AG08396 (cell line): ENCODE measurements at places on chromosomes 4 and X.

- DNase-seq = peak; percentile 39
Observed at GRCh38 chr4:177308125-177308524, 1.5 kb upstream of the NEIL3 start.

GRCh38 chr4:80840396-80840795 lies 190.1 kb upstream of the BMP3 start:
- no peak for DNase-seq

- no peak for DNase-seq
Observed at GRCh38 chr4:4980621-4981230, 38.5 kb downstream of the CYTL1 start.

DNA sequence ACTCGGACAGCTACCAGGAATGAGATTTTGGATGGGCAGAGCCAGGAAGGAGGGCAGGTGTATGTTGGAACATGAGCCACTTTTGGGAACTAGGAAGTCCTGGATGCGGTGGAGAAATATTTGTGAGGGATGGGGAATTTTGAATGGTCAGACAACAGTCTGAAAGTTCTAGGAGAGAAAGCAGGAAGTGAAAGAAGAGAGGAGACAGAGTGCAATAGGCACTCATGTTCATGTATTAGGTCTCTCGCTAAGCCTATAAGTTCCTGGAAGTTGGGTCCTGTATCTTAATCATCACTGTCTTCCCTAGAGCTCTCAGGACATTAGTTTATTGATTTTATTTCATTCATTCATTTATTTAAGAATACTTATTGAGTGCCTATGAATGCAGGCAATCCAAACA lies 65.7 kb upstream of the CITED1 start:
- DNase-seq = no peak

DNA sequence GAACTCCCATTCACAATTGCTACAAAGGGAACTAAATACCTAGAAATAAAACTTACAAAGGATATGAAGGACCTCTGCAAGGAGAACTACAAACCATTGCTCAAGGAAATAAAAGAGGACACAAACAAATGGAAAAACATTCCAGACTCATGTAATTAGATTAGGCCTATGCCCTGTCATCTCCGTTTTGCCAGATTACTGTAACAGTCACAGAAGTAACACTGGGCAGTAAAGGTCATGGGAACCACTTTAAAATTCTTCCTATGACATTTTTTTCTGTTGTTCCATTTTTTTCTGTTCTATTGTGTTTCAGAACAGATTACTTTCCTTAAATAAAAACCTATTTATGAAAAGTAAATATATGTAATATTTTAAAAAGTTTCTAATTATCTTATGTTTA lies 199.4 kb upstream of the CENPE start:
- no peak for DNase-seq

DNA sequence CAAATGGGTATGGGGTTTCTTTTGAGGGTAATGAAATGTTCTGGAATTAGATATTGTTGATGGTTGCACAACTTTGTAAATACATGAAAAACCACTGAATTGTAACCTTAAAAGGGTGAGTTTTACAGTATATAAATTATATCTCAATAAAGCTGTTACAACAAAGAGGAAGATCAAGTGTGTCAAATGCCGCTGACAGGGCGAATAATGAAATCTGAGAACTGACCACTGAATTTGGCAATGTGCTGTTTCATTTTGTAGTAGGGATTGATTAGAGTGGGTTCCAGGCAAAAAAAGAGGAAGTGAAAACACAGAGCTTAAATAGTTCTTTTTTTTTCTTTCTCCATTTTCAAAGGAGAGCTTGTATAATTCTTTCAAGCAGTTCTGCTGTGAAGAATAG lies 161.1 kb upstream of the NAP1L5 start:
- DNase-seq = no peak

DNA sequence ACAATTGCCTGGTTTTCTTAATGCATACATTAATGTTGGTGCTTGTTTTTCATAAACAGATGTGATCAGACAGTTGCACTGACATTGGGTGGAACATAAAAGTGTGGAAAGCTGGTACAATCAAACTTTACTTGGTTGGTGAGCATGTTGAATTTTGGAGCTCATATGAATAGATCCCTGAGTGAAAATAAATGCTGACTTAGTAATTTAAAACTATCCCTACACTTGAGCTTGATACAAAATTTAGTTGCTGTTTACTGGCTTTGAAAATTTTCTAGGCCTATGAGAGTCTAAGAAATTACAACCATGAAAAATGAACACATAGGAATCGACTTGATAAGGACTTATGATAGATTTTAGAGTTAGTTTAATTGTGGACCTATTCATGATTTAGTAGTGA lies 551.8 kb upstream of the PABPC4L start:
- DNase-seq = no peak

GRCh38 chr4:161393602-161394001 lies 770.2 kb downstream of the FSTL5 start:
- DNase-seq = no peak

DNA sequence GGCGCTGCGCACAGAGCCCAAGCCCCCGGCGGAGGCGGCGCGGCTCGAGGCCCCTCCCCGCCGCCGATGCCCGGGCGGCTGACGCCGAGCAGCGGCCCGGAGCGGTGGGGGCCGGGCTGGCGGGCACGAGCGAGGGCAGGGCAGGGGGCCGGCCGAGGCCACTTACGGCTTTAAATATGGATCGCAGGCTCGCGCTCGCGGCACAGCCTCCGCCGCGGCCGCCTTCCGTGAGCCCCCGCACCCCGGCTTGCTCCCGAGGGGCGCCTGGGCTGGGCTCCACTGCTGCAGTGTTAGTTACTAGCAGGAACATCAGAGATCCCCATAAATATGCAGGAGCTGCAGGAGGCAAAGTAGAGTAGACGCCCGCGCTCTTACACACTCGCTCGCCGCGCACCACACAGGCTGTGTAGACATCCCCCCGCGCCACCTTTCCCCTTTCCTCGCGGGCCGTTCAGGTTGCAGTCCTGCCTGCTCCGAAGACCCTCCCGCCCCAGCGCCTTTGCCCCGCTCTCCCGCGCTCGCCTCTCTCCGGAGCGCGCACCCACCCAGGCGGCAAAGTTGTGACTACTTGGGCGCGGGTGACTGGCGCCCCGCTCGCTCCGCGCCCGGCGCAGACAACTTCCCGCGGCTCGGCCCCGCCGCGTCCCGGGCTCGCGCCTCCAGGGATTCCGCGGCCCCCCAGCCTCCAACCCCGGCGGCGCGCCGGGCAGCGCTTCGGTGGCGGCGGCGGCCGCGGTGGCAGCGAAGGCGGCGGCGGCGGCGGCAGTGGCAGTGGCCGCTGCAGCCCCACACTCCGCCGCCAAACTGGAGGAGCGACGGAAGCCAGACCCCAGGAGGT lies 152.0 kb upstream of the SLC4A4 start:
- DNase-seq = peak; percentile 90

DNA sequence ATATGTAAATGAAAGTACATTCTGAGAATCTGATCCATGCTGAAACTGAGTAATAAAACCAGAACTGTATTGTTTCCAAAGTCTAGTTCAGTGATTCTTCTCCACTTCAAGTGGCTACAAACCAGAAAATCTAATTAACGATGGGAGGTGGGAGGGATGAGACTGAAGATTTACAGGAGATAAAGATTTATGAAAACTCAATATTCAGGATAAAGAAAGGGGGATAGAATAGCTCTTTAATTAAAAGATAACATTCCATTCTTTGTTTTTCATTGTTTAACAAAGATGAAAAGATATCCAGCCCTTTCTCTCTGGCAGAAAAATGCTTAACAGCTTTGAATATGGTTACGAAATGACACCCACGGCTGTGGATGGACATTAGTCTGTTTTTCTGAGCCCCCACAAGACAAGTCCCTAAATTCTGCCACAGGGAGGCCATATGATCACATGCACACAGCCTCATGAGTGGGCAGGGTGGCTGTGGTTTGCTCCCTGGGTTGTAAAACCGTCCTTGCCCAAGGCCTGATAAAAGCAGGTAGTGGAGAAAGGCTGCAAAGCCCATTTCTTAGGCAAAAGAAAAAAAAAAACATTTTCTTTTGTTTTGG lies 36.4 kb downstream of the TMEM150C start:
- DNase-seq = no peak

DNA sequence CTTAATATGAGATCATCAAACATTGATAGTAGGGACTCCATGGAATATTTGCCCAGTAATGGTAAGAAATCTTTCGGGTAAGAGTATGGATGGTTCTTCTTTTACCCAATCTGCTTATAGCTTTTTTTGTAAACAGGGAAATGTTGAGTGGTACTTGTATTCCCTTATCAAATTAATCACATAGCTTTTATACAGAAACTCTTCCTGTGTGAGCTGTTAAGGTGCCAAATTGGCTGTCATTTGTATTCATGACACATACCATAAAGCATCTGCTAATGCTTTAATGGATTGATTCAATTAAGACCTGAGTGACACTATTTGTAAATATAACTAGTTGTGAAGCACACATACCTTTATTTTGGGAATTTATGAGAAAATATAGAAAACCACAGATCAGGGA lies 34.2 kb downstream of the KLF3 start:
- DNase-seq = no peak

GRCh38 chrX:23662187-23662586 lies 5.1 kb upstream of the PRDX4 start:
- DNase-seq = no peak

GRCh38 chr4:11881364-11881763 lies 452.7 kb upstream of the HS3ST1 start:
- DNase-seq = no peak

DNA sequence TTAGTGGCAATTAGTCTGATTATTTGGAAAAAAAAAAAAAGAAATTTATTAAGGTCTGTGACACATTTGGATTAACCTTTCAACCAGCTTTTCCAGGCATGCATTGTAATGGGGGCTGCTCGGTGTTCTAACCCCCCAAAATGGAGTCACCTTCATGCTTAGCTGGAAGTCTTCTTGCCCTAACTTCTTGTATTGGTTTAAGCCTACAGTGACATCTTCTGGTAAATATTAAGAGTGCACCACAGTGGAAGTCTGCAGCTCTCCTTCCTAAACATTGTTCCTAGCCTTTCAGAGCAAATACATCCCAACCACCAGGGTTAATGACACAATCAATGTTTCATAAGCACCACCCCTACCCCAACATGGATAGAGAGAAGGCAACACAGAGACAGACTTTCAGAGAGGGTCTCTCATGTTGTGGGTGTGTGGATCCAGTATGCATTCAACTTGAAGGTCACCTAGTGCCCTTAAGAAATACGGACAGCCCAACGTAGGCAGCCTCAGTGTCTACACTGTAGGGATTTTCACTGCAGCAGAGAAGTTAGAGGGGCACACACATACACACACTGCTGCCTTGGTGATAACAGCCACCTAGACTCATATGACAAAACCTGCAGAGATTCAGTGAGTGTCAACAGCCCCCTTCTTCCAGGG lies 142.9 kb upstream of the MBNL3 start:
- peak; percentile 20 for DNase-seq

DNA sequence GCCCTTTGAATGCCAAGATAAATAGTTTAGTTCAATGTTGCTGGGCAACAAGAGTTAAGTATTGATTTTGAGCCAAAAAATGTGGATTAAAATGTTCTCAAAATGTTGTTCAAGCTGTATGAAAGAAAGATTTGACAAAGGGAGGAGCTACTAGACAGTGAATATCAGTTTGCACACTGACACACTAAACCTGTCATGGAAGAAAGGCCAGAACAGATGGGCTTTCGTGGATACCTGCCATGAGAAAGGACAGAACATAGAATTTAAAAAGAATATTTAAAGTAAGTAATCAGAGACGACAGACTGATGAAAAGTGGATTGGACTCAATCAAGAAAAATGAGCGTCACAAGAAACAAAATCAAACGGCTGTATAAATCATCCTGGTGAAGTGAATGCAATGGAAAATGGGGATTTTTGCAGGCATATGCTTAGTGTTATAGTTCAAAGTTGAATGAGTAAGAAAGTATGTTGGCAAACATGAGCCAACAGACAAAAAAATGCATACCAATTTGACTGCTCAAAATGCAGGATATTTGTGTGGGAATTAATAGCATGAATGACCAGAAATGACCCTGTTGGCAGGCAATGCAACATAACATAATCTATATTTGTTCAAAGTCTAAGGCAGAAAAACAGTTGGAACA lies 7.4 kb downstream of the PCDH18 start:
- DNase-seq = no peak

GRCh38 chr4:20249333-20249732 lies 2.4 kb upstream of the SLIT2 start:
- peak; percentile 42 for DNase-seq

GRCh38 chrX:71919431-71919830 lies 8.8 kb downstream of the NHSL2 start:
- no peak for DNase-seq

DNA sequence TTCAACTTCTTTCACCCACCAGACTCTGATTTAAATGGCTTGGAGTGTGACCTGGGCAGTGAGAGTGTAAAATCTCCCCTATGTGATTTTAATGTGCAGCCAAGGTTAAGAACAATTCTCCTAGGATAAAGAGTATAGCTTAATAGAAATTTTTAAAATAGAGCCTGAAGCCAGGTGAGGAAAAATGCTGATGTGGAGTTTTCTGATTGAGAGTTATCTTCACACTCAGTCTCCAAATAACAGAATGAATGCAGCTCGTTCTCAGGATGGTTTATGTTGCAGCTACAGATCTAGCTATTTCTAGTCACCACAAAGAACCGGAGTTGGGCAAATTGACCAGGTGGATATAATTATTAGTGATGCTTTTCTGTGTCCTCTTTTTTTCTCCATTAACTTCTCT lies 70.7 kb downstream of the MOSPD2 start:
- DNase-seq = no peak

- peak; percentile 10 for DNase-seq
Observed at GRCh38 chrX:71533851-71534561, 1.1 kb downstream of the OGT start.

- DNase-seq = no peak
Observed at GRCh38 chr4:52825460-52826090, 36.5 kb upstream of the RASL11B start.

GRCh38 chrX:109393859-109394258 lies 88.0 kb downstream of the GUCY2F start:
- DNase-seq = no peak

DNA sequence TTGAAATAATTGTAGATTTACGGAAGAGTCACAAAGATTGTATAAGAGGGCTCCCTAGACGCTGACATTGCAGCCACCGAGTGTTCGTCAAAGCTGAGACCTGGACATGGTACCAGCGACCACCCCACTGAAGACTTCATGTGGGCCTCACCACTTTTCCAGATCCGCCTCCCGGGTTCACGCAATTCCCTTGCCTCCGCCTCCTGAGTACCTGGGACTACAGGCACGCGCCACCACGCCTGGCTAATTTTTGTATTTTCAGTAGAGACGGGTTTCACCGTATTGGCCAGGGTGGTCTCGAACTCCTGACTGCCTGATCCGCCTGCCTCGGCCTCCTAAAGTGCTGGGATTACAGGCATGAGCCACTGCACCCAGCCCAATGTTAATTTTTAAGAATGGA lies 29.7 kb downstream of the CPLX1 start:
- DNase-seq = no peak

- DNase-seq = no peak
Observed at GRCh38 chr4:89156174-89156914, 45.0 kb downstream of the TIGD2 start.

- DNase-seq = no peak
Observed at GRCh38 chr4:143377611-143378099, 41.0 kb downstream of the GAB1 start.

- no peak for DNase-seq
Observed at GRCh38 chr4:8651661-8652180, 59.2 kb downstream of the CPZ start.
